Urinary bladder (tissue), 4 donors: ENCODE measurements at places on chromosomes 11 and 22. TPM values are rescaled to one million over a fixed set of nuclear protein-coding genes. Genes with fewer than 3 reads are reported as not detected.

- no peak for DNase-seq
These were observed 13.1 kb upstream of the RAB38 start for GRCh38 chr11:88188251-88188931.

DNA sequence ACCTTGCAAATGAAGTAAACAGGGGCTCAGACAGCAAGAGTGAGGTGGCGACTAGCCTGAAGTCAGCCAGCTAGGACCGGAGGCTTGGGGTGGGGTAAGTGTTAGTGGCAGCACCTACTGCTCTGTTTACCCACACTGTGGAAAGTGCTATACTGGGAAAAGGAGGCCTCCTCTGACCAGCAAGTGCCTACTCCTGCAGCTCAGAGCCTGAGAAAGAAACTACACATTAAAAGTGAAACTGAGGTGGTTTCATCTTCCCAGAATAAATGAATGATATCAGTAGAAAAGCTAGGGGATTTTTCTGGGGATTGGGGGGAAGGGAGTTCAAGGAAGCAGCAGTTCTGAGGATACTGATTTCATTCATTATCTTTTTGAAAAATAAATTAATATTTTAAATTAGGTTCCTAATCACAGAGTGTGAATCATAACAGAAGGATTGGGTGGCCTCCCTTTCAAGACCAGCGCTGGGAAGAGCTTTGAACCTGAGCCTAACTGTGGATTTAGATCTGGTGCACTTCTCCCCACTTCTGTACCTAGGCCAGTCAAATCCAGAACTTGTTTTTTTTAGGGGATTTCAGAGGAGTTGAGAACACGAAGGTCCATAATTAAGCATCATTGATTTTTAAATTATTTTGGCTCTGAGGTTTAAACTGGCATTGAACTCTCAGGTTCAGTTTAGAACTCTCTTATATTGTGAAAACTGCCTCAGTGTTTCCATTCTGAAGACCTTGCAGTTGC, 48.1 kb upstream of the GRAMD1B start:
- no peak for DNase-seq

Gene GGTLC2
- total RNA-seq = not detected

GRCh38 chr11:83778596-83778995, 492.4 kb upstream of the CCDC90B start:
- DNase-seq = no peak

DNA sequence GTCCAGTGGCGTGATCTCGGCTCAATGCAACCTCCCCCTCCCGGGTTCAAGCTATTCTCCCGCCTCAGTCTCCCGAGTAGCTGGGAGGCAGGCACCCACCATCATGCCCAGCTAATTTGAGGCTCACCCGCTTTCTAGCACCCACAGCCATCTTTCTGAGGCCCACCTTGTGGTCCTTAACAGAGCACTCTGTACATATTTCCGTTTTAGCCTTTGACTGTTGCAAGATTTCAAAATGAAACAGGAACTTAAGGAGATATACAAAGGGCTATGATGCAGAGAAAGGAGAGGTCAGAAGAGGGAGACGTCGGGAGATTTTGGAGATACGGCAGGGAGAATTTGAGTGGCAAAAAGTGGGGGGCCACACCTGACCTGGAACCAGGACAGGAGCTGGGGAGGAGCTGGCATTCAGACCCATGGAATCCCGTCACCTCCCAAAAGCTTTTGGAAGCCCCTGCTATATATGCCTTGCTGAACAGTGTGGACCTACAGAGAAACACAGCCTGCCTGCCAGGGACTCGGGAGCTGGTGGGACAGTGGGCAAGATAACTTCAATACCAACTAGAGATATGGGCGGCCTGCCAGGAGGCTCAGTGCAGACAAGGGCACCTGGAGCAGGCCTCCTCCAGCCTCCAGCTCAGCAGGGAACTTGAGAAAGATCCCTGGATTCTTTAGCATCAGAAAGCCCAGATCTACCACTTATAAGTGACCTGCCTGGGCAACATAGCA, 8.0 kb upstream of the CLCF1 start:
- no peak for DNase-seq

DNA sequence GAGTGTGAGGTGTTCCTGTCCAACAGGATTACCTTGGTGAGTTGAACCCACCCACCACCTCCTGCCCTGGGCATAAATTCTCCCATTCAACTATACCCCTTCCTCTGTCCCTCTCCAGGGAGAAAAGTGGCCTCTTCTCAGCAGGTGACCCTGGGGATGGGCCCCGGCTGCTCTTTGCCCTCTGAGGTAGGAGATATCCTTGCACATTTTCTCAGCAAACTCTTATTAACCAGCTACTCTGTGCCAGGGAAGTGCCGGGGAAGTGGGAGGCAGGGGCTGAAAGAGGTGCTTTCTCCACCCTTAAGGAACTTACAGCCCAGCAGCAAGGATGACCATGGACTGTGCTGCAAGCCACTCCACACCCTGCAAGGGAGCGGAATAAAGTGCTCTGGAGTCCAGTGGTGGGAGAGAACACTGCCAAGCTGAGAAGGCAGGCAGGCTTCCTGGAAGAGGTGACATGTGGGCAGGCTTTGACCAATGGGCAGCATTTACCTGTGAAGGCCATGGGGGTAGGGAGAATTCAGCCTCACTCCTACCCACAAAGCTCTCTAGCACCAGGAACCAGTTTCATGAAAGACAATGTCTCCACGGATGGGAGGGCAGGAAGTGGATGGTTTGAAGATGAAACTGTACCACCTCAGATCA, 21.9 kb upstream of the OAF start:
- no peak for DNase-seq

DNA sequence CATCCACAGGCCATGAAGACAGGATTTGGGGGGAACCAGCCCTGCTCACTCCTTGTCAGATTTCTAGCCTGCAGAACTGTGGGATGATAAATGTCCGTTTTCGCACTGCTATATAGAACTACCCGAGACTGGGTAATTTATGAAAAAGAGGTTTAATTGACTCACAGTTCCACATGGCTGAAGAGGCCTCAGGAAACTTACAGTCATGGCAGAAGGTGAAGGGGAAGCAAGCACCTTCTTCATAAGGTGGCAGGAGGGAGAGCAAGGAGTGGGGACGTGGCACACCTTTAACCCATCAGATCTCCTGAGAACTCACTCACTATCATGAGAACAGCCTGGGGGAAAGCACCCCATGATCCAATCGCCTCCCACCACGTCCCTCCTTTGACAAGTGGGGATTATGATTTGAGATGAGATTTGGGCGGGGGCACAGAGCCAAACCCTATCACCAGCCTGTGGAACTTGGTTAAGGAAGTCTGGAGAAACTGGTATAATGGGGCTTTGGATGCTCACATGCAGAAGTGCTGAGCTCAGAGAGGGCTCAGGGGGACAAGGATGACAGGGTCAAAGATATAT, 50.7 kb downstream of the MYEOV start:
- DNase-seq = no peak

Gene OR5J2
- total RNA-seq = not detected

DNA sequence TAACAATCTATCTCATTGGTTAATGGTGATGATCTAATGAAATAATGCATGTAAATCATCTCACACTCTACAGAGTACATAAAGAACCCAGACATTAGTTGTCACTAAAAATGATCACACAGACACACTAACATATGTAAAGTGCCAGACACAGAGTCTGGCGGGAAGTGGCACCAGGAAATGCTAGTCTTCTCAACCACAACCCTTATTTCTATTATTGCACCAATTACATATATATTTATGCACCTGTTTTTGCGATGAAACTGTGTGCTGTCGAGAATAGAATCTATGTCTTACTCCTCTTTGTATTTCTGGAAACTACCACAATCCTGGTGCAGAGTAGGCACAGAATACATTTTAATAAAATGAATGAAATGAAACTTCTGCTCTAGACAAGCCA, 25.9 kb upstream of the POU2AF3 start:
- DNase-seq = no peak

Gene CLTCL1
- 7.0 TPM for total RNA-seq

GRCh38 chr11:69424748-69425147, 56.7 kb upstream of the LINC01488 start:
- no peak for DNase-seq

Gene SEC14L2
- total RNA-seq = 6.2 TPM

Gene SPON1
- total RNA-seq = 131 TPM

- no peak for DNase-seq
These were observed 63.0 kb downstream of the PARVB start for GRCh38 chr22:44087089-44087430.

- no peak for DNase-seq
These were observed 805 bp downstream of the GANAB start for GRCh38 chr11:62645671-62645945.

Gene APLNR
- 50.7 TPM for total RNA-seq

DNA sequence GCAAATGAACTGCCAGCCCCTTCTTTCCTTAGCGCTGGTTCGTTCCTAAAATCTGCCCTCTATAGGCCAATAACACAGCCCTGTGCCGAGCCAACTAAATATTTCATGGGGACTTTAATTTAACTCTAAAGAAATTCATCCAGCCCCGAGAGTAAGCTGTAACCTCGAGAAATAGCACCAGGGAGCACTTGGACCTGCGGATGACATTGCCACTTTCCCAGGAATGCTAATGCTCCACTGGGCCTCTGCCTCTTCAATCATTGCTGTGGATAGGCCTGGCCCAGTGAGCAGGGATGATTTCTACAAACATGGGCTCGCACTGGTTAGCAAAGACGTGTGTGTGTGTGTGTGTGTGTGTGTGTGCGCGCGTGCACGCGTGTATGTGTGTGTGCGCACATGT, 95.3 kb upstream of the TBCEL start:
- DNase-seq = no peak

Gene KRTAP5-1
- not detected for total RNA-seq

DNA sequence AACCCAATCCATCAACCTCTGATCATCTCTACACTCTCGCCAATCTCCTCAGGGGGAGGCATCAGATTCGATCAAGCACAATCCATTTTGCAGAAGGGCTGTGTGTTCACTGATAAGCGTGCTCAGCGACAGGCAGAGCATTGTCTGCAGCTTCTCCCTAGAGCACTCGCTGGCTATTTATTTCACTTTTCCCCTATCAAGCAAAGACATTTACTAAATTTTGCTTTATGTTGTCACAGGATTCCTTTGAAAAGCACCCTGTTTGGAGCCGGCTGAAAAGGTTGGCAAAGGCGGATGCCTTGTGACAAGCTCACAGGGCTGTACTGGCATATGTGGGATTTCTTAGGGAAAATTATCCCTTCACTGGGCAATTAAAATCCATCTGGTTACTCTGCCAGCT, 1381.5 kb upstream of the TENM4 start:
- no peak for DNase-seq

Gene PHF21A
- 36.6 TPM for total RNA-seq

DNA sequence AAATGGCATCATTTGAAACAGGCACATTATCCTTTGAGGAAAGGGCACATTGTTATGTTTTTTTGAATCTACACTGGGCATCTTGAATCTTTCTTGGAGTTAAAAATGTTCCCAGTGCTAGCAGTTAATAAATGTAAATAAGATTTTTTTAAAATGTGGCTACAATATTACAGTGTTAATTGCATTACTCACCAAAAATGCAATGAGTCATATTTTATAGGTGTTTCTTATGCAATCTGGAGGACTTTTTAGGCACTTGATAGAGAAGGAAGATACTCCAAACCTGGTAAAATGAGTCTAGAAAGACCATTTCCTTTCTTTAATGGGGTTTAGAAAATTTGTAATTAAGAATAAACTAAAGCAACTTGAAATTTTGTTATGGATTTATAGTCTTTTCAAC, 238.0 kb downstream of the METTL15 start:
- no peak for DNase-seq

GRCh38 chr11:86162239-86162638, 82.3 kb upstream of the EED start:
- no peak for DNase-seq

Gene LARGE1
- total RNA-seq = 27.9 TPM

DNA sequence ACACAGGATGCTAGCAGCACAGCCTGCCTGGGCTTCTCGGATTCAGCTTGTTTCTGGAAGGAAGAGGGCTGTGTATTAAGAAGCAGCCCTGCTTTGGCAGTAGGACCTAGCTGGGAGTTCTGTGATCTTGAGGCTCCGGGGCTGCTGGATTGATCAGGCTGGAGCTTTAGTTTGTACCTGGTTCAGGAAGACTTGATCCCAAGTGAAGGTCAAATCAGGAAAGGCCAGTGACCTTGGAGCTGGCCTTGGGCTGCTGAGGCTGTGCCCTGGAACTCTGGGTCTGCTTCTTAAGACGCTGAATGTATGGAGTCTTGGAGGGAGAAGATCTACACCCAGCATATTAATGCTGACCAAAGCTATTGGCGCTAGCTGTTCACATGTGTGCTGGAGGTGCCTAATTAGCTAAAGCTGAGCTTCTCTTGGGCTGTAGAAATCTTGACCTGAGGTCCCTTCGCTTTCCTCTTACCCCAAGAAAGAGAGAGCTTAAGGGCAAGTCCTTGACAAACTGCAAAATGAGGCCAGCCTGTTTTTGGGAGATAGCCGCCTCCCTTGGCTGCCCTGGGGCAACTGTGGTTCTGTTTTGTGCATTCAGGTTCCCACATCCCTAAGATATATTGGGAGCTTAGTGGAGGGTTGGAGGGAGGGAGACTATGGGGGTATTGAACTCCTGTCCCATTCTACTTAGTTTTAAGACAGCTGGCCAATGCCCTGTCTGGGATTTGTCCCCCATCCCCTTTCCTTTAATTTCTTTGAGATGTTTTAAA, 135.9 kb downstream of the DBX1 start:
- no peak for DNase-seq

GRCh38 chr11:68469122-68469521, 8.6 kb downstream of the PPP6R3 start:
- DNase-seq = no peak

GRCh38 chr11:75254326-75254725, 13.8 kb downstream of the TPBGL start:
- no peak for DNase-seq

- no peak for DNase-seq
These were observed 6.6 kb upstream of the MMP27 start for GRCh38 chr11:102712137-102712536.

GRCh38 chr11:33674035-33674814, 26.4 kb downstream of the C11orf91 start:
- no peak for DNase-seq

GRCh38 chr22:41524809-41525449, 19.3 kb downstream of the POLR3H start:
- no peak for DNase-seq

Gene F2
- not detected for total RNA-seq

- DNase-seq = no peak
These were observed 898 bp downstream of the ZNF215 start for GRCh38 chr11:6927030-6927617.

DNA sequence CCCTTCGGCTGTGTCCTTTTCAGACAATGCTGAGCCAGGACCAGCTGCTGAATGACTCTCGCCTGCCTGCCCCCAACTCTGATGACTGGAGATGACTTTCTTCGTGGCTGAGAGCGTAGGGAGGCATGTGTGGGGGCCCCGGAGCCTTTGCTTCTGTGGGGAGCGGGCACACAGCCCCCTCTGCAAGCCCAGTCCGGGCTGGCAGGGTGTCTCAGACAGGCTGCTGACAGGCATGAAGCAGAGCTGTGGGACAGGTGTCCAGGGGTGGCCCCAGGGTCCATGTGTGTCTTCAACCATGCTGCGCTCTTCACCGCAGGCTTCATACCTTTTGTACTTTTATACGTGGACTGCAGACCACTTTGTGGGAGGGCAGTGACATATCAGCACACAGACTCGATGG, 16.6 kb downstream of the CYB5R2 start:
- DNase-seq = no peak
